Esophagus squamous epithelium (tissue), 5 donors: ENCODE measurements at places on chromosomes 12 and 14. TPM values are rescaled to one million over a fixed set of nuclear protein-coding genes. Genes with fewer than 3 reads are reported as not detected.

GRCh38 chr12:51839310-51839947 is 9.1 kb downstream of the FIGNL2 start:
- no peaks in the 10 kb centered on the region for H3K27me3 ChIP-seq
- H3K4me1 ChIP-seq: no peaks in the 10 kb centered on the region
- H3K36me3 ChIP-seq: no peaks in the 10 kb centered on the region
- no peak for DNase-seq
- no peak overlapping the region for H3K4me3 ChIP-seq

DNA sequence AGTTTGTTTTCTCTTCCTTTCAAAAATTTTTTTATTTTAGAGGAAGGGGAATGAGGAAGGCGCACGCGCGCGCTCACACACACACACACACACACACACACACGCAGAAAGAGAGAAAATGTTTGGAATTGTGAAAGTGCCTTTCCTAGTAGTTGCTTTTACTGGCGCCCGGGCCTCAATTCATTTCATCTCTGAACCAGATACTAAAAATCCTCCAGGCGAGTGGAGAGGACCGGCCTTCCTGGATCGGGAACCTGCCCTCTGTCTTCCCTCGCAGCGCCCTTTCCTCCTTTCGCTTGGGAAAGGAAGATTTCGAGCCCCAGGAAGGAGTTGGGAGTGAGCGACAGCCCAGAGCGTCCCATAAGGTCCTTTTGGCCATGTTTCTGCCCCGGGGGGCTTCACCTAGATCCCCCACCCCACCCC is 7.8 kb upstream of the TBX3 start:
- peaks cover 6% of the 10 kb centered on the region for H3K27me3 ChIP-seq
- DNase-seq: no peak
- H3K4me1 ChIP-seq: peaks cover 26% of the 10 kb centered on the region
- no peaks in the 10 kb centered on the region for H3K36me3 ChIP-seq
- no peak overlapping the region for H3K27ac ChIP-seq

DNA sequence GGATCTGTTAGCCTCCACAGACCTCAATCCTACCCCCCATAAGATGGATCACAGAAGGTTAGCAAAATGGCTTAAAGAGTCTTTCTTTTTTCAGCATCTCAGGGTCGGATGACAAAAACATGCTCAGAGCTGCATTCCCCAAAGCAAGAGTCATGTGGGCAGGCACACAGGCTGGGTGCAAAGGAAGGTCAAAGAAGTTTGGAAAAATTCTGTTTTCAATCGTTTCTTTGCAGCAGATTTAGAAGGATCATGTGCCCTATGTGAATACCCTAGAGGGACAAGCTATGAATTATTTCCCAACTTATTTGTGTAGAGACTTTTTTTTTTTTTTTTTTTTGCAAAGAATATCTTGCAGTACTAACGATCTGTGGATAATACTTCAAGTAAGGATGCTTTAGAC is 845.4 kb downstream of the VRK1 start:
- no peak overlapping the region for H3K4me3 ChIP-seq
- no peaks in the 10 kb centered on the region for H3K27me3 ChIP-seq
- DNase-seq: no peak
- no peaks in the 10 kb centered on the region for H3K36me3 ChIP-seq

- H3K27me3 ChIP-seq: no peaks in the 10 kb centered on the region
- no peaks in the 10 kb centered on the region for H3K36me3 ChIP-seq
- no peak overlapping the region for H3K4me3 ChIP-seq
- DNase-seq: no peak
- no peaks in the 10 kb centered on the region for H3K4me1 ChIP-seq
Measured at GRCh38 chr12:4552191-4552590, 9.8 kb upstream of the DYRK4 start.

- H3K27ac ChIP-seq: no peak overlapping the region
- no peak for DNase-seq
- H3K4me1 ChIP-seq: no peaks in the 10 kb centered on the region
Measured at GRCh38 chr12:124792961-124793441, 70.7 kb downstream of the SCARB1 start.

GRCh38 chr14:58663494-58664111 is 25.8 kb downstream of the DACT1 start:
- no peak overlapping the region for H3K4me3 ChIP-seq
- H3K27ac ChIP-seq: no peak overlapping the region
- H3K4me1 ChIP-seq: no peaks in the 10 kb centered on the region
- no peaks in the 10 kb centered on the region for H3K36me3 ChIP-seq

DNA sequence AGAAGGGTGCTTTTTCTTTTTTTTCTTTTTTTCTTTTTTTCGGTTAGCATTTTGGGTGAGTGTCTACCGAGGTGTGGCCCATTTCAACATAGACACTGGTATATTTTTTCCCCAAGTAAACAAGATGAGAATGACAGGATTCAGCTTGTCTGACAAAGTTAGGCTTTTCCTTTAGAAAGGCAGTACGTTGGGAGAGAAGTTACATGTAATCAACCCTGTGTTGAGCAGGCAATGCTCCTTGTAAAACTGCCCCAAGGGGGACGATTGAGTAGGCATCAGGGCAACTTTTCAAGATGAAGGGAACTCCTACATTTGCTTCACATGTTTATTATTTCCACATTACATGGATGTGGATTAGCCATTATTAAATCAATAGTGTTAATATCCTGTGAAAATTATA is 1.7 kb downstream of the EMP1 start:
- H3K27me3 ChIP-seq: no peaks in the 10 kb centered on the region
- H3K4me1 ChIP-seq: peaks cover 60% of the 10 kb centered on the region
- no peaks in the 10 kb centered on the region for H3K36me3 ChIP-seq
- no peak for DNase-seq
- peak overlapping the region; percentile 97 for H3K27ac ChIP-seq

Gene C12orf43
- total RNA-seq: 9.1 TPM

Gene RBMS2
- total RNA-seq: 4.2 TPM

- H3K4me1 ChIP-seq: no peaks in the 10 kb centered on the region
- no peak overlapping the region for H3K4me3 ChIP-seq
- H3K27me3 ChIP-seq: no peaks in the 10 kb centered on the region
Measured at GRCh38 chr12:22459838-22460490, 84.4 kb downstream of the C2CD5 start.

DNA sequence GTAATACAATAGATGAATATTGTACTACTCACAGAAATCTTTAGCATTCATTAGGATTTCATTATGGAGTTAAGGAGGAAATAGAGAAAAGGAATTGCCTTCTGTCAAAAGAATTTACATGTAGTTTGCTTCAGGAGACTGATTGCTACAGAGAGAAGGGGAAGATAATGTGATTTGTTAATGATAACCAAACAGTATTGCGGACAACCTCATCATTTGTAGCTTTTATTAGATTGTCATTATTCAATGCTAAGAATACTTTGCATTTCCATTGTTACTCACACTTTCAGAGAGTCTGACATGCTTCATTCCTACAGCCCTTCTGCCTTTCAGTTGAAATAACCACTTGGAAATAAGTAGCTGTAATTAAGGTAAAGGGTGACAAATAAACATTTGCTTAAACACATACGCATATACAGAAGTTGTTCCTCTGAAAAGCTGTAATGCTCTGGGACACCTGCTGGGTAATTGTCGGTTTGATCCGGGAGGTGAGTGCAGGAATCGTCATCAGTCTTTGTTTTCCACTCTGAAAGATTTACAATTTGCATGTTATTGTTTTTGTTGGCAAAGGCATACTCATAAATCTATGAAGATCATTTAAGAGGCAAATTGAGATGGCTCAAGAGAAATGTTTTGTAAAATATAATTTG is 600.2 kb downstream of the TRHDE start:
- no peak for DNase-seq
- H3K4me3 ChIP-seq: no peak overlapping the region
- H3K4me1 ChIP-seq: no peaks in the 10 kb centered on the region
- no peak overlapping the region for H3K27ac ChIP-seq
- no peaks in the 10 kb centered on the region for H3K36me3 ChIP-seq

DNA sequence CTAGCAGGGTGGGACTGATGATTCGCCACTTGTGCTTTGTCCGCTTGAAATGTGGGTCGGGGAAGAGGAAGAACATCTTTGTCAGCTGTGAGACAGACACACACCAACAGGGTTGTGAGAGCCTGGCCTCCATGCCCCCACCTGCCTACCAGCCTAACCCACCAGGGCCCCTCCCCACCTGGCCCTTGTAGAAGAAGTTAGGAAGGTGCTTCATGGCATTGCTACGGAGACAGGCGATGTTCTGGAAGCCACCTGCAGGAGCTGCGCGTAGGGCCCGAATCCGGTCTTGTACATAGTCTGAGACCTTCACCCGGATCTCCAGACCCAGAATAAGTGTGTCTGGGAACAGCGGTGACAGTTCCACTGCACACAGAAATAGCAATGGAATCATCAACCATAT is 2.3 kb downstream of the METTL1 start:
- DNase-seq: no peak
- H3K27me3 ChIP-seq: peaks cover 4% of the 10 kb centered on the region
- H3K4me1 ChIP-seq: peaks cover 34% of the 10 kb centered on the region

- H3K4me1 ChIP-seq: no peaks in the 10 kb centered on the region
- H3K27ac ChIP-seq: no peak overlapping the region
- H3K36me3 ChIP-seq: no peaks in the 10 kb centered on the region
- DNase-seq: no peak
- H3K4me3 ChIP-seq: no peak overlapping the region
- no peaks in the 10 kb centered on the region for H3K27me3 ChIP-seq
Measured at GRCh38 chr12:77120156-77121085, 55.1 kb upstream of the E2F7 start.

DNA sequence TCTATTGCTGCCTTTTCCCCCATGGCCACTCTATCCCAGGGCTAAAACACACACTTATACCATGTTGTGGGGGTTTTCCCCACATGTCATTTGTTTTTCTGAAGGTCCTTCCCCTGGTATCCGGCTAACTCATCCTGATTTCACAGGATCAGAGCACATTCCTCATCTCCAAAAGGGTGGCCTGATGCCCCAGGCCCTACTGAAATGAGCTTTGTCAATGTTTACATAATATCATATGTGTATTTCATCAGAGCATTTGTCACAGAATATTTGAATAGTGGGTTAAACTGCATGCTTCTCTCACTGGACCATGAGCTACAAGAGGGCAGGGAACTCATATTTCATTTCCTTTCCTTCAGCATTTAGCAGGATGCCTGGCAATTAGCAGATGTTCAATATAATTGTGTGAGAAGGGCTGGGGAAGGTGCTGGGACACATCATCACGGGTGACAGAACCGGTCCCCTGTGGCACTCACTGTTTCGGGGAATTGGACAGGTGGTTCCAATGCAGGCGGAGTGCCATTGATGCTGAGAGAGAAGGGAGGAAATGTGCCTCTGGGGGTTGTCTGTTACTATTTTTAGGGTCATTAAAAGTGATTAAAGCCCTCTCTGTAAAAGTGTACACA is 26.8 kb downstream of the EMP1 start:
- no peak overlapping the region for H3K4me3 ChIP-seq
- no peak for DNase-seq
- peaks cover 21% of the 10 kb centered on the region for H3K4me1 ChIP-seq
- peak overlapping the region; percentile 57 for H3K27ac ChIP-seq
- peaks cover 10% of the 10 kb centered on the region for H3K36me3 ChIP-seq
- no peaks in the 10 kb centered on the region for H3K27me3 ChIP-seq

- no peaks in the 10 kb centered on the region for H3K36me3 ChIP-seq
- no peak overlapping the region for H3K27ac ChIP-seq
- no peak overlapping the region for H3K4me3 ChIP-seq
- H3K4me1 ChIP-seq: no peaks in the 10 kb centered on the region
- no peaks in the 10 kb centered on the region for H3K27me3 ChIP-seq
- no peak for DNase-seq
Measured at GRCh38 chr12:8987163-8987562, 2.2 kb upstream of the KLRG1 start.

DNA sequence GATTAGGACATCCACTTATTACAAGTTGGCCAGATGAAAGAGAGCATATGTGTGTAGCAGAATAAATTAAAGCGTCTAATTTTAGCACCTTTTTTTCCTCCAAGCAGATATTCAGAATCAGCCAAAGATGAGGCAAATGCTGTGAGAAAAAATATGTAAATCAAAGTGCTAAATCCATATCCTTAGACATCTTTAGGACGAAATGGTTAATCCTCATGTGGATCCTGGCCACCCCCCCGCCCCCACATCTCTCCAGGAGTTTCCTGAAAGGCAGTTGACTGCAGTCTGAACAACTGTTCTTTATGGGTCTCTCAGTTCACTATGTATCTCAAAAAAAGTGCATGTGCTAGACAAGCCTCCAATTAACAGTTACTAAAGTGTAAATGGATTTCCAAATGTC is 1768.1 kb upstream of the SEL1L start:
- no peak overlapping the region for H3K27ac ChIP-seq
- H3K4me1 ChIP-seq: no peaks in the 10 kb centered on the region
- no peaks in the 10 kb centered on the region for H3K27me3 ChIP-seq
- no peak for DNase-seq
- no peaks in the 10 kb centered on the region for H3K36me3 ChIP-seq

DNA sequence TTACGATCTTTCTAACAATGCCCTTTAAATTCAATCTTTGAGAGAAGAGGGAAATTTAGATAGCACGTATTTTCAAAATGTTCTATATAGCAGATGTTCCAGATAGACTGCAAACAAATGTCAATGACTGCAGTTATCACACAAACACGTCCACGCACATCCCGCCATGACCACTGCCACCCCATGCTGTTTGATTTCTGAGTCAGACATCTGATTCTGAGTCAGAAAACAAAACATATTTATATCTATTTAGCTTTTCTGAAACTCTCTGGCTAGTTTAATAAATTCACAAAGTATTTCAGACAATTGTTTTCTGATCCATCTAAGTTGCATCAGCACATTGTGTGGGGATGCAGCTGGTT is 105.9 kb upstream of the BCAT1 start:
- no peak for DNase-seq
- peak overlapping the region; percentile 67 for H3K27ac ChIP-seq
- H3K4me1 ChIP-seq: peaks cover 4% of the 10 kb centered on the region

DNA sequence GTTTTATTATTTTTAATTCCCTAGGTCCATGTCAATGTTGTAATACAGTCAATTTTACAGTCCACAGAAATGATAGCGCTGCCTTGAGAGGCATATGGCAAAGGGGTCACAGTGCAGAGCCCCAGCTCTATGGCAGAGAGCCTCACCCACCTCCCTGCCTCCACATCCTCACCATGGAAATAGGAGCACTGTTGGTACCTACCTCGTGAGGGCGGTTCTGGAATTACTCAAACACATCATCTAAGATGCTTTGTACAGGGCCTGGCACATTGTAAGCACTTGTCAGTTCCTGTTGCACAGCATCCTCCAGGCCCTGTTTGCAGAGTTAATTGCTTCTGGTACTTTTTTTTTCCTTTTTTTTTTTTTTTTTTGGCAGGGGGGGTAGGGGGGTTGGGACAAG is 4.1 kb upstream of the AKAP5 start:
- no peaks in the 10 kb centered on the region for H3K27me3 ChIP-seq
- H3K4me3 ChIP-seq: no peak overlapping the region
- no peak for DNase-seq
- no peak overlapping the region for H3K27ac ChIP-seq
- no peaks in the 10 kb centered on the region for H3K36me3 ChIP-seq
- no peaks in the 10 kb centered on the region for H3K4me1 ChIP-seq

Gene RHOJ
- total RNA-seq: 0.64 TPM

DNA sequence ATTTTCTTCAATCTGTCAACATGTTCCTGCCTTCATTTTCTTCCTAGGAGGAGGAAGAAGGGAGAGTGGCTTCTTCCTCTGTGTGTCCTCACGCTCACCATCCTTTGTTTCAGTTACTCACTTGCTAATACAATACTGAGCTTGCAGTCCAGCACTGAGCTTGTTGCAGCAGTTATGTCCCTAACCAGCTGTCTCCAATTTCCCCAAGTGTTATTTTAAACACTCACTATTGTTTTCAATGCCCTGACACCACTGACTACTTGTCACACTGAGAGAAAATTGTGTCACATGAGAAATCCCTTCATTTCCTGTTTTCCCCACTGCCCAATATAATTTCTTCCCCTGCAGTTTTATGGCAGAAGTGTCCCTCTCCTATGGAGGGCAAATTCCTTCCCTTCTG is 53.4 kb downstream of the HSD17B6 start:
- no peak for DNase-seq
- H3K36me3 ChIP-seq: no peaks in the 10 kb centered on the region
- no peaks in the 10 kb centered on the region for H3K4me1 ChIP-seq
- H3K4me3 ChIP-seq: no peak overlapping the region
